ENCODE measurements at places on chromosomes 3 and 15. TPM values are rescaled to one million over a fixed set of nuclear protein-coding genes. Genes with fewer than 3 reads are reported as not detected.

GRCh38 chr15:74225928-74226327 lies 10.2 kb upstream of the CCDC33 start:
- H3K4me1 ChIP-seq, result no peaks in the 10 kb centered on the region
- H3K36me3 ChIP-seq, result no peaks in the 10 kb centered on the region
- peaks cover 17% of the 10 kb centered on the region for H3K27me3 ChIP-seq
- no peak overlapping the region for H3K27ac ChIP-seq
- H3K4me3 ChIP-seq, result no peak overlapping the region

- no peaks in the 10 kb centered on the region for H3K27me3 ChIP-seq
- H3K4me1 ChIP-seq, result no peaks in the 10 kb centered on the region
- H3K4me3 ChIP-seq, result no peak overlapping the region
- peaks cover 36% of the 10 kb centered on the region for H3K36me3 ChIP-seq
- no peak overlapping the region for H3K27ac ChIP-seq
- DNase-seq, result no peak
Measured at GRCh38 chr3:196270499-196270898, 17.0 kb downstream of the PCYT1A start.

The BOC gene
- 4.0 TPM for total RNA-seq

The ISLR gene
- 0.35 TPM for total RNA-seq

GRCh38 chr15:77017091-77017660 lies 22.2 kb downstream of the PSTPIP1 start:
- H3K27me3 ChIP-seq, result no peaks in the 10 kb centered on the region
- no peaks in the 10 kb centered on the region for H3K36me3 ChIP-seq
- H3K27ac ChIP-seq, result no peak overlapping the region
- H3K4me1 ChIP-seq, result no peaks in the 10 kb centered on the region
- DNase-seq, result no peak

DNA sequence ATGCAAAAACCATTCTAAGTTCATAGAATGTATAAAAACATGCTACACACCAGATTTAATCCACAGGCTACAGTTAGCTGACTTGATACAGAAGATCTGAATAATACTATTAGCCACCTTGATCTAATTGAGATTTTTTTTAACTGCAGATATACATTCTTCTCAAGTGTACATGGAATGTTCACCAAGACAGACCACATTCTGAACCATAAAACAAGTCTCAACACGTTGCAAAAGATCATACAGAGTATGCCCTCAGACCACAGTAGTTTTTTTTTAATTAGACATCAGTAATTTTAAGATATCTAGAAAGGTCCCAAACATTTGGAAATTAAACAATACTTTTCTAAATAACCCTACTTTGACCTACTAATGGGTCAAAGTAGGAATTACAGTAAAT lies 83.3 kb downstream of the FGF7 start:
- peaks cover 18% of the 10 kb centered on the region for H3K36me3 ChIP-seq
- no peak overlapping the region for H3K27ac ChIP-seq
- H3K4me3 ChIP-seq, result no peak overlapping the region
- H3K4me1 ChIP-seq, result no peaks in the 10 kb centered on the region

Measured in H9 (cell line).